ENCODE measurements at places on chromosomes 2 and 18. TPM values are rescaled to one million over a fixed set of nuclear protein-coding genes. Genes with fewer than 3 reads are reported as not detected.

Gene NPPC
- not detected for total RNA-seq

Gene CD302
- 1.5 TPM for total RNA-seq

Gene ASAP2
- 66.8 TPM for total RNA-seq

Gene CYRIA
- total RNA-seq = 3.9 TPM

Gene ATL2
- 66.4 TPM for total RNA-seq

Gene CEBPZOS
- total RNA-seq = 46.5 TPM

Gene FHOD3
- 13.3 TPM for total RNA-seq

All from PC-9 (cell line).